T-helper 1 cell (primary cell): ENCODE measurements at places on chromosomes 2 and 18.

- DNase-seq = no peak
Observed at GRCh38 chr18:8354304-8354703, 254.9 kb upstream of the RAB12 start.

DNA sequence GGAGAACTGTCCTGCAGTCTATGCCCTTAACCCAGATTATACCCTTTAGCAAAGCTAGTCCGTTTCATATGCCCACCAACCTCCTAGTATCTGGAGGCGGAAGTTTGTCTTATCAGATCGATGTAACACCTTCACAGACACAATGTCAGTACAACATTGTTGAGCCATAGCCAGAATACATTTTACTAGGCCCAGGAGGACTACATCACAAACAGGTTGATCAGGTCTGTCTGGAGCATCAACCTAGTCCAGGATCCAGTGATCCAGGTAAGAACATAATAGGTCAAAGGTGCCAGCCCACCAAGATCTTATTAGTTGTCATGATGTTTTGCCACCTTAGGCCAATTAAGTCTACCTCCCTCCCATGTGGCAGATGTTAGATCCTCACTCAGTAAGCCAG lies 2.0 kb upstream of the TPRKB start:
- DNase-seq = no peak

DNA sequence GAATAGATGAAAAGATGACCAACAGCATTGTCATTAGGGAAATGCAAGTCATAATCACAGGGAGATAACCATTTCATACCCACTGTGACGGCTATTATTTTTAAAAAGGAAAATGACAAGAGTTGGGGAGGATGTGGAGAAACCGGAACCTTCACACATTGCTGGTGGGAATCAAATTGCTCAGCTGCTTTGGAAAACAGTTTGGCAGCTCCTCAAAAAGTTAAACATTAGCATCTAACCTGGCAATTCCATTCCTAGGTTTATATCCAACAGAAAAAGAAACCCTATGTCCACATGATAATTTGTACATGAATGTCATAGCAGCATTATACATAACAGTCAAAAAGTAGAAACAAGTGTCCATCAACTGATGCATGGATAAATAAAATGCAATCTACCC lies 58.2 kb downstream of the KCNG3 start:
- DNase-seq = no peak

GRCh38 chr2:216949700-216950413 lies 90.0 kb upstream of the TNP1 start:
- DNase-seq = no peak

DNA sequence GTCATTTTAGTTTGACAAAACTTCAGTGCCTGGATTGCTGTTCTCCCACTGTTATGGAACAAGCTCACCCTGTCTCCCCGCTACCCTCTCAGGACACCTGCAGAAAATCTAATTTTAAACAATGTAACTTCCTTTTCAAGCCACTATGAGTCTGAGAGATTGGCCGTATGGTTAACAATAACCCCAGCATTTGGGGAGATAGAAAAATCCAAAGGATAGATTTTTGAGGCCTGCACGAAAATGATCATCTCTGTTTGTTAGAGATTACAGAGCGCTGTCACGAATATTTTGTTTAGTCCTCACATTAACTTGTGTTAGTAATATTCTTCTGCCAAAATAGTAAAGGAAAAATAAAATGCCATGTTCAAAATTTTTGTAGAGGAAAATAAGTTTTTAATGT lies 24.7 kb downstream of the CAB39 start:
- no peak for DNase-seq

GRCh38 chr18:34767601-34768027 lies 57.5 kb downstream of the DTNA start:
- no peak for DNase-seq

DNA sequence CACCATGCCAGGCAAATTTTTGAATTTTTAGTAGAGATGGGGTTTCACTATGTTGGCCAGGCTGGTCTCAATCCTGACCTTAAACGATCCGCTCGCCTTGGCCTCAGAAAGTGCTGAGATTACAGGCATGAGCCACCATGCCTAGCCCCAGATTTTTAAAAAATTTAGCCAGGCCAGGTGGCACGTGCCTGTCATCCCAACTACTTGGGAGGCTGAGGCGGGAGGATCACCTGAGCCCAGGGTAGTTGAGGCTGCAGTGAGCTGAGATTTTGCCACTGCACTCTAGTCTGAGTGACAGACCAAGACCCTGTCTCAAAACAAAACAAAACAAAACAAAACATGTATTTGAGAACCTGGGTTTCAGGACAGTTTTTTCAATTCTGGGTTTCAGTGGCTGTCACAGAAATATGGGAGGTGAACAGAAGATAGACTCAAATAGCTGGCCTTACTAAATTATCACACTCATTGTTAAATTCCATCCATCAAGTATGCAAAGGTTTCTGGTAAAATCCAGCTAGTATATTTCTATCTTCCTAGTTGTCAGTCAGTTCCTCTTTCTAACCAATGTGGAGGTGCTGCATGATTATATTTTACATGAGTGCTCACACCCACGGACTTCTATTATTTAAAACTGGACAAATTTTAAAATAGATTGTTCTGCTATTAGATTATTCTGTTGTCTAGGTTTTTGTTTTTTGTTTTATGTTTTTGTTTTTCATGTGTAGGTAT lies 5.4 kb downstream of the ALPG start:
- no peak for DNase-seq

- DNase-seq = no peak
Observed at GRCh38 chr2:239307221-239307569, 93.6 kb downstream of the HDAC4 start.

DNA sequence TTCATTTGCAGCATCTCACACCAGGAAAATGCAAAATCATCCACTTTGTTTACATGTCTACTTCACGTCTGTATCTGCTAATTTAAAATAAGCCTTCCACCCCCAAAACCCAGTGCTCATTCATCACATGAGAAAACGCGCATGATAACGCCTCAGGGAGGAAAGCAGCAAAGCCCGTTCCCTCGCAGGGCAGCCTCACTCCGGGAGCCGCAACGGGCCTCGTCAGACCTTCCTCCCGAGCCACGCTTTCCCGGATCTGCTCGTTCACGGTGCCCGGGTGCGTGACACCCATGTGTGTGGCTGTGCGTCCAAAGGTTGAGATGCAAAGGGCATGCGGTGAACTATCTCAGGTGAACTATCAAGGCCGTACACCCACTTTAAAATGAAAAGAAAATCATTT lies 59.8 kb downstream of the NDUFA10 start:
- DNase-seq = no peak
